ENCODE measurements at places on chromosomes 3 and 15.

GRCh38 chr3:87792534-87793336 lies 266.1 kb downstream of the CGGBP1 start:
- DNase-seq: no peak

GRCh38 chr3:14634763-14635400 lies 16.7 kb upstream of the CCDC174 start:
- DNase-seq: no peak

DNA sequence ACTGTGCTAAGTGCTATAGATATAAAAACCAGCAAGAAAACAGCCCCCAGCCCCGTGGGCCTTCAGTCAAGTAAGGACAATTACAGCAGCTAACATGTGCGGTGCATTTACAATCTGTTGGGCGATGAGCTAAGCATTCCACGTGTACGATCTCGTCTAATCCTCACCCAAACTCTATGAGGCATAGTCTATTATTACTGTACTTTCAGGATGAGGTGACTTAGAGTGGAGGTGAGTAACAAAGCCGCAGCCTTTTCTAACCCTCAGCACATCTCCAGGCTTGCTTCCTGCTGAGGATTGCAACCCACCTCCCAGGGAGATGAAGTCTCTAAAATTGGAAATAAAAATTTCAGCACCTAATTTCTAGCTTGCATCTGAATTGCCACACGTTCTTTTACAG lies 53.2 kb upstream of the MCF2L2 start:
- no peak for DNase-seq

DNA sequence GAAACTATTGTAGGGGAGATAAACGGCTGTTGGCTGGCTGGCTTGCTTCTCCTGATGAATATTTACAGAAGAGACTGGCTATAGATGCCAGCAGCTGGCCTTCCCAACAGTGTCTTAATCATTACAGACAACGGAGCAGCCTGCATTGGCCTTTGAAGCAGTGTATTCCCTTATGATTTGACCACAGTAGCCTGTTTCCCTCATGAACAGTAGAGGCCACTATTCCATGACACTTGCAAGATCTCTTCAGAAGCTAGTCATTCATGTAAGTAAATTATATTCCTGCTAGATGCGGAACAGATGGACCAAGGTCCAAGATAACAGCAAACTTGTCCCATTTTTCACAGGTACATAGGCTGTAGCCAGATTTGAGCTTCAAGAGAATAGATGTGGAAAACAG lies 47.3 kb downstream of the TMCO5A start:
- no peak for DNase-seq

GRCh38 chr3:192187485-192188051 lies 539.8 kb downstream of the FGF12 start:
- no peak for DNase-seq

DNA sequence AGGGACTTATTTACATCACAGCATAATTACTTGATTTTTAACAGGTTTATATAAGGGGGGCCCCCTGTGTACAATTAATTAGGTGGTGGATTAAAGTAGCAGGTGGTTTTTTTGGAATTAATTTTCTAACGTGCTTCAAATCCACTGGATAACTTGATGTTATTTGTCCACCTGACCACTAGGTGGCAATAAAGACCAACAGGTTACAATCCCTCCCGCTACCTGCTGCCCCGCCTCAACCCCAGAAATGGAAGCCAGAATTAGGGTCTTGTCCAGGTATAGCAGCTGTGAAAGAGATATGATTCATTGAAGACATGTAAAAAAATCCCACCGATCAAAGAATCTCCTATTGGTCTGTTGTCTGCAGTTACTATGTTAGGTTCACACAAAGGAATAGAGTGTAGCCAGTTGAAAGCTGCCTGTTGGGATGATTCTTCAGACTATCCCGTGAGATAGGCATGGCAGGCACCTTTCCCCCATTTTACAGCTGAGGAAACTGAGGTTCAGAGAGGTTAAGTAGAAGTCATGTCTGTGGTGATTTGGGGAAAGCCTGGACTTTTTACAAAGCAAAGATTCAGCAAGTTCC lies 44.0 kb downstream of the MFSD1 start:
- DNase-seq: peak; percentile 34

- peak; percentile 88 for DNase-seq
Observed at GRCh38 chr15:75758071-75758872, 45.6 kb upstream of the CSPG4 start.

GRCh38 chr3:194756460-194756779 lies 70.7 kb downstream of the FAM43A start:
- no peak for DNase-seq

- DNase-seq: no peak
Observed at GRCh38 chr3:8790529-8790928, 21.1 kb upstream of the OXTR start.

DNA sequence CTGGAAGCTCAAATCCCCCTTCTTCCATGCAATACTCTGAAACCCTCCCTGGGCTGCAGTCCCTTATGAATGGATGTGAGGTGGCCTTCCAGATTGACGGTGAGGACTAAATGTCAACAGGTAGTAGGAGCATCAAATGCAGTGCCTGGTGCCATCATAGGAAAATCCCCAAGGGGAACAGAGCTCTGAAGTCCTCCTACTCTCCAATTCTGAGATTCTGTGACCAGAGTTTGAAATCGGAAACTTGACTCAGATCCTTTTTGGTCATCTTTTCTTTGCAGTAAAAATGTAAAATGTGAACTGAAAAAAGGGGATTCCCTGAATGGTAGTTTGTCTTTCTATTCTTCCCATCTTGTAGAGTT lies 68.8 kb upstream of the TJP1 start:
- no peak for DNase-seq

DNA sequence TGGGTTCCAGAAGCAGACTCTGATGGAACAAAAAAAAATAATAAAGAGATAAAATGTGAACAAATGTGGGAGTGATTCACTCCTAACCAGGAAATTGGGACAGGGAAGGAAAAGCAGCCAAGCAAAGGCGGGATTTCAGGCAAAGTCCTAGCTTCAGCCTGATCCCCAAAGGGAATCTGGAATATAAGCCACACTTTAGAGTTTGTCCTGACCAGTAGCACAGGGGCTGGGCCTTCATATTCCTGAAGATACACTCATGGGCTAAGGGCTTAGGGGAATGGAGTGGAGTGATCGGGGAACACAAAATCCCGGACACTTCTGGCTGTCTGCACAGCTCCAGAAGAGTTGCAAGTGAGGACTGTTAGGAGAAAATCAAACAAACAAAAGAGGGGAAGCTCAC lies 135.0 kb upstream of the COL8A1 start:
- DNase-seq: no peak

DNA sequence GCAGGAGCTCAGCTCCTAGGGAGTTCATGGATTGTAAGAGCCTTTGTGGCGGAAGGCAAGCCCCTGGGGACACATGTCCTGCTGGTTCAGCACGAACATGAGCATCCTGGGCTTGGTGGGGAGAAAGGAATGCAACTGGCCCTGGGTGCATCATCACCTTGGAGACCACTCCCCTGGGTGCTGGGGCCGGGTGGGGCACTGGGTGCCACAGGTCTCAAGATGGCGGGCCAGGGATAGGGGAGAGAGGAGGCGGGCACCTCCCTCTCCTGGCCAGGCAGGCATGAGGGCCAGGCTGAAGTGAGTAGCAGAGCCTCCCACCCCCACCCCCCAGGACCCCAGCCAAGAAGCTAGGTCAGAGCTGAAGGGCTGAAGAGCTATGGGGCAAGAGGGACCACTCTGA lies 768 bp downstream of the PCBP4 start:
- DNase-seq: no peak

GRCh38 chr3:82186017-82186416 lies 424.6 kb upstream of the GBE1 start:
- DNase-seq: no peak

- no peak for DNase-seq
Observed at GRCh38 chr3:102148598-102149337, 286.0 kb upstream of the ZPLD1 start.

DNA sequence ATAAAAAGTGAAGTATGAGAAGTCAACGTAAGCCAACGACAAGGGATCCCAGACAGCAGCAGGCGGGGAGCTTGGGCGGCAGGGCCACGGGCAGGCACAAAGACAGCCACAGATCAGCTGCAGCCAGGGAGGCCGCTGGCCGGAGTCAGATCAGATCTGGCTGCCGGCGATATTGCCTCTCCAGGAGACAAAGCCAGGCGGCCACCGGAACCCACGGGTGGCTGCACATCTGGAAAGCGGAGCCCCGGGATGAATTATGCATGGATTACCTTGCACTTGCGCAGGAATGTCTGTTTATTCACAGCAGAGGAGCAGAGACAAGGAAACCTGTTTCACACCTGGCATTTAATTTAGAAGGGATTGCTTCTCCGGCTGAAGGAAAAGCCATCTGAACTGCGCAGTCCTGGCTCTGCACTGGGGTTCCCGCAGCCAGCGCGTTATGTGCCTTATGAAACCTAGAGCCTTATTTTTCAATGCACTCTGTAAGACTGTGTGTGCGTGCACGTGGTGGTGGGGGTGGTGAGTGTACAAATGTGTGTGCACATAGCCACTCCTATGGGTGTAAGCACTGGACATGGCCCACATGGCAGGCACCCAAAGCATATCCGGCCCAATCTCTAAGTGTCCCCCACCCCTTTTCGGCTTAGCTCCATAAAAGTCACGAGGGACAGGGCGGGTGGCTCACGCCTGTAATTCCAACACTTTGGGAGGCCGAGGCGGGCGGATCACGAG lies 427.8 kb upstream of the MCTP2 start:
- no peak for DNase-seq

DNA sequence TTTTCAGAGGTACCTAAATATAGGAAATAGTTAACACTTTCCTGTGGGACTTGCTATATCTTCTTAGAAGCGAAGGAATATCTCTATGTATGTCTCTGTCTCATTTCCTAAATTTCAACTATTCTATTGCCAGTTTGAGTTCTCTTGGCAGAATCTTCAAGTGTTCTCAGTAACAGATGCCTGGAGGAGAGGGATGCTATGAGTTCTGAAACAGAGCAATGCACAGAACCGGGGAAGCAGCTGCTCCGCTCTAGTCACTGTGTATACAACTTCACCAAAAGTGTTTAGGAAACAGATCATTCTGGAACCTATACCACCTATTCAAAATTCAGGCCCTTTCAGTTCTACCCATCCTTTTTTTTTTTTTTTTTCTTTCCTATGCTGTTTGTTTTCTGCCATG lies 144.6 kb downstream of the RORA start:
- DNase-seq: no peak

DNA sequence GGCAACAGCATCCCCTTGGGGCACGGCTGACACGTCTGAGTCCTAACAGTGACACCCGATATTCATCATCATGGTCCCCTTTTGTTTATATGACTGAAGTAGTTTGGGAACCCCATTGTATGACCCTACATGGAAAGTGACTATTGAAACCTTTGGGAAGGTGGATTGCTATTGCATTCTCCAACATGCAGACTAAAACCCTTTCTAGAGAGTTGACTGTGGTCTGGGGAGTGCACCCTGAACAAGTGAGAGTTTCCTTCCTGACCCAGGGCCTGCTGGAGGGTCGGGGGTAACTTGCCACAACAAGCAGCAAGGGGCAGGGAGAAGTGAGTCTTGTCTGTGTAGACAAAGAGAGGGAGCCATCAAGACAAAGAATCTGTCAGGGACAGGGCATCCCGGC lies 54.4 kb downstream of the ISG20 start:
- no peak for DNase-seq

DNA sequence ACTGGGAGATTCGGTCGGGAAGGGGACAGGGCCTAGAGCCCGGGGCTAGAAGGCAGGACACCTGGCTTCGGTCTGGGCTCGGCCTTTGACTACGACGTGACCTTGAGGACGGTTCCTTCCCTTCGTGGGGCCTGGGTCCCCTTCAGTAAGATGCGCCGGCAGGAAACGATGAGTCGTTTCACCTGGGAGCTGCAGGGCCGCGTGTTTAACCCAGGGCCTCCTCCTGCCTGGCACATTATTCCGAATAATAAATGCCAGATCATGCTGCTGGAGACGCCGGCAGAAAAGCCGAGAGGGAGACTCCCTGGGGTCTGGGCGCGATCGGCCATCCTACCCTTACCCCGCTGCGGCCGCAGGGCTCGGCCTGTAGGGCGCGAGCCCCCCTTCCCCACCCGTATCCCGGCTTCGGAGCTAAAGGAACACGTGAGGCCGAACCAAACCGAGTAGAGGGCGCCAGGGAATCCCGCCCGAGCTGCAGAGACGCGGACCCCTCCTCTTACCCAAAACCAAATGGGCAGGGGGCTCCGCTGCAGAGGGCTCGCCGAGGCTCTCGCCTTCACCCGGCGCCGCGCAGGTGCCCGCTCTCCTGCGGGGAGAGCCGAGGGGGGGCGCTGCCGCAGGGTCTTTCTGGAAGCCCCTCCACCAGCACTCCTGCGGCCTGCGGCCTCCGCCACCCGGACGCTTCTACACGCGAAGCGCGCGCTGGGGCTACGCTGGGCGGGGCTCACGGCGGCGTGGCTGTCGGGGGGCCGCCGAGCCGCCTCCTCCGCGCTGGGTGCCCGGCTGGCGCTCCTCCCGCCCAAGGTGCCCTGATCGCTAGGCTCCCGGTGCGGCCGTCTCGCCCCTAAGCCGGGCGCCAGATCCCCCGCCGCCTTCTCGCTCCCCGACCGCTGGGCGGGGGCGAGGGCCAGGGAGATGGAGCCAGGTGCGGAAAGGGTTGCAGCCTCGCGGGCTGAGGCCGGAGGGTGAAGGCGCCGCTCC lies at the start of gene BDH1:
Gene BDH1 (minus strand): TSS at position 688 of the 981 bp plus-strand sequence. CDS start 9,525 bp downstream, outside the sequence.
- peak; percentile 68 for DNase-seq

- no peak for DNase-seq
Observed at GRCh38 chr3:183538486-183538885, 17.0 kb downstream of the KLHL6 start.

DNA sequence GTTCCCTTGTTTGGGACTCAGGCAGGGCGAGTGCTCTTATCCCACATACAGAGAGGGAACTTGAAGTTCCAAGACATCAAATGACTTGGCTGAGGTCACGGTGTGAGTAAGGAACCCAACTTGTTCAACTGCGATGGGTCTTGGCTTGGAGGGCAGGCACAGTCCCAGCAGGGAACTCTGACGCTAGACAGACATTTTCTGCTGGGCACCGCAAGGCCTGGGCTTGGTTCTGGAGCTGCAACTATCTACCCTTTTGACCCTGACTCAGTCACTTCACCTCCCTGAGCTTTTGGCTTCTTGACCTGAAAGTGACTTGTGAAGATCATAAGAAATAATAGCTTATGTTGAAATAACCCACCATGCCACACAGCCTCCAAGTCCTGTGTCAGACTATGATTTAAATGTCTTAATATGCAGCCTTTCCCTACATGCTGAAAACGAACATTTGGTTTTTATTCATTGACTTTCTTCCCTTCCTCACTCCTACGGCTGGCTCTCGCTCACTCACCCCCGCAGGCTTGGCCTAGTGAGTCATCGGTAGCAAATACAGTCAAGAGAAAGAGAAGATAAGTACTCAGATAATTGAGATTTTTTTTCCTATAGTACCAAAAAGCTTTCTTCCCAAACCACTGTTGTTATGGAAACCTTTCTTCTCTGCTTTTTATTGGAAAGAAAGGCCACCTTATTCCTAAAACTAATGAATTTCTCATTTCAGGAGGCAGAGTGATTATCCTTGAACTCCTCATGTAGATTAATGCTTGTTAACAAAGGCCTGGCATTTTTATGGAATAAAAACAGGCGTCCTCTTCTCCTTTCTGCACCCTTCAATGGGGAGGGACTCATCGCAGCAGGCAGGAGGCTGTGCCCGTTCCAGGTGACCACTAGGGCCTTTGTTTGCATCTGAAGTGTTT lies 178.4 kb downstream of the ATP10A start:
- no peak for DNase-seq

GRCh38 chr3:9501226-9501625 lies 52.4 kb downstream of the LHFPL4 start:
- no peak for DNase-seq

Data from HL-60 (cell line).